Anterior cingulate cortex (tissue), 58 donors: ENCODE measurements at places on chromosomes 11 and 22.
A peak's percentile ranks its signal among the peaks of the same experiment; 100 is the strongest.

DNA sequence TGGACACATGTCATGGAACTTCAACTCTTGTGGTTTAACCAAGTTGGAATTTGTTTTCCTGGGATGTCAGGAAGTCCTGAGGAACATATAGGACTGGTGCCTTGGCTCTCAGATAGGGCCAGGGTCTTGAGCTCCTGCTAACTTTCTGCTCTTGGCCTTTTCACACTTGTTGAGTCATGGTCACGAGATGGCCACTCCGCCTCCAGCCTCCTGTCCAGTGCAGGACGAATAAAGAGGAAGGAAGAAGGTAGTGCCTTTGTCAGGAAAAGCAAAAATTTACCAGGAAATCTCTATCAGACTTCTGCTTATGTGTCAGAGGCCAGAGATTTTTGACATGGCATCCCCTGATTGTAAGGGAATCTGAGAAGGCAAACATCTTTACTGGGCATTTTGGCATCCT, 89.1 kb upstream of the ARHGAP20 start:
- no peak for DNase-seq

DNA sequence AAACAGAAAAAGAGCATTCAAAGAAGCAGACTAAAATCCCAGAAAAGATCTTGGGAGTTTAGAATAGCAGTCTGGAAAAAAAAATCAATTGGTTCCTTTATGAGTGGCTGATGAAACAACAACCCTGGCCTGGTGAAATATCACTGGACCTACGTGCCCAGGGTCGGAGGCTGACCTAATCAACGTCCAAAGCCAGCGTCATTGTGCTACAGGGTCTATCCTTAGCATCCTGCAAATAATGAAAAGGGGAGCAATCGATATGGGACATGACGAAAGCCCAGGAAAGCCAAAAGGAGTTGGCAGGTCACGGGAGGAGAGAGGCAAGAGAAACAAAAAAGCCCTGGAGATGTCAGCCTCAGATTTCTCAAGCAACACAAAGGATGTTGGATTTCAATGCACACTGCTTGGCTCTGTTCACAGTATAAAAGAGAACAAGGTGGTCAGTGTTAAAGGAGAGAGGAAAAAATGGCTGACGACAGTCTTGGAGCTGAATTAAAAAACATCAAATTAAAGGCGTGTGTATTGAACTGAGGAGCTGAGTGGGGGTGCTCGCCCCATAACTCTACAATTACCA, 148.8 kb downstream of the BLID start:
- peak; percentile 20 for DNase-seq

DNA sequence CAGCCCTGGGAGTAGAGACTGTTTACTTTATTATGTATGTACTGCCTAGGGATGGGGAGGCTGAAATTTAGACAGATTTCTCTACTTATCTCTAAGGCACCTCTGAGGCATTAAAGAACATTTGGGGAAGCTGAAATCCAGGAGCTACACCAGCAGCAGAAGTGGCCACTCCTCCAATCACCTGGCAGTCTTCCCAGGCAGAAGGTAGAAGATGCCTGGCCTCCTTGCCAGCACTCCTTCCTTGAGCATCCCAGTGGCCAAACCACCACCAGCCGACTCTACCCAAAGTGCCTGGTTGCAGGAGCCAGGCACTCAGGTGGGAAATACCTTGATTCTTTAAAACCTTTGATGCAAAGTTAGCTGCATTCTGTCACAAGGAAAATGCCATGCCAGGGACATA, 1.9 kb upstream of the FAT3 start:
- DNase-seq, result no peak

DNA sequence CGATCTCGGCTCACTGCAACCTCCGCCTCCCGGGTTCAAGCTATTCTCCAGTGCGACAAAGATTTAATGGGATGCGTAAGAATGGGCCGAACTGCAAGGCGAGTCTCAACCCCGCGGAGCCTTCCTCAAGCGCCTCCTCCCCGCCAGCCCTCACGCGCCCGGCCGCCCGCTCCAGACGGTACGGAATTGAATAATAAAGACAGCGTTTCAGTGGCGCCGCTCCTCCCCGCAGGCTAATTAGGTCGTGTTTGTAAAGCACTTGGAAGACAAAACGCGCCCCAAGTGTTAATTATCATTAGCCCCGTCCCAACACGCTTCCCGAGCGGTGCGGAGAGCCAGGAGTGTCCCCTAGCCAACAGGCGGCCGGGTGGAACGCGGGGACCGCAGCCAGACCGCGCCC, 192.0 kb downstream of the BUD13 start:
- DNase-seq, result peak; percentile 63

GRCh38 chr11:45659031-45659817, 6.2 kb downstream of the CHST1 start:
- DNase-seq, result no peak

DNA sequence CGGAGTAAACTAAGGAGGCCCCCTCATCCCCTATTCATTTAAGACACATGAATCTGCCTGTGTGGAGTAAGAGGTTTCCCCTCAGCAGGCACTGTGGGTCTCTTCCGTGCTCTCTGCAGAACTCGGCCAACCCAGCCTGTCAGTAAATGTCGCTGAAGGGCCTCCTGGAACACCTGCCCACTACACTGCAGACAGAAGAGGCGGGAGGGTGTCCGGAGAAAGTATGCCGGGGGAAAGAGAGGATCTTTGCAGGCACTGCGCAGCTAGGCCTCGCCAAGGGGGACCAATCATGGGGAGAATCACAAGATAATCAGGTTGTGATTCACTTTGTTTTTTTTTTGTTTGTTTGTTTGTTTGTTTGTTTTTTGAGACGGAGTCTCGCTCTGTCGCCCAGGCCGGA, 110.8 kb downstream of the MORC2 start:
- DNase-seq, result no peak

DNA sequence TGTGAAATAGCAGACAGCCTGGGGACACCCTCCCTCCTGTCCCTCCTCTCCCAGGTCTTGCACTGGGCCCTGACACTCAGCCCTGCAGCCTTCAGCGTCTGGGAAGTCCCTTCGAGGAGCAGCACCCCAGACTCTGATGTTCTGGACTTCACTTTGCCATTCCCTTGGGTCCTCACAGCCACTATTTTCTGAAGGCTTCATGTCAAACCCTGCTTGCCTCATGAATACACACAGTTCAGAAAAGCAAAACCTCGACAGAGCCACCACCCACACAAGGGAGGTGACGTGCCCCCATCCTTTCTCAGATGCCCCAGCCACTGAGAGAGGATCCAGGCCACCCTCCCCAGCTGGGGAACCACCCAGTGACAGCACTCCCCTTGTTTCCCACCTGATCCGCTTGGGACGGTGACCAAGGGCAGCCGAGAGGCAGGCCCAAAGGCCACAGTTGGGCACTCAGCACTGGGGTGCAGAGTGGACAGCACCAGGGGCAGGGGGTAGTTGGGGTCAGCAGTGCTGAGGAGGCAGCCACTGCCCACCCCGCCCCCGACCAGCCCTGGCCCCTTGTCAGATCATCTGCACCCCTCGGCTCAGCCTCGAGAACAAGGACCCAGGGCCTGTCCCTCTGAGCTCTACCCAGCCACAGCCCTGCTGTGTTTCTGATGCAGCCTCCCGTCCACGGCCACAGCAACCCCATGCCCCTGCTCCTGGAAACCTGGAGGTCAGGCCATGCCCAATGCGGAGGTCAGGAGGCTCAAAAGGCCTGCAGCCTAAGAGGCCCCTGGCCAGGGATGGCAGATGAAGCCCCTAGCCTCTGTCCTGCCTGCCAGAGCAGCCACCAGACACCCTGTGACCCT, 3.1 kb upstream of the TNNT3 start:
- DNase-seq, result no peak

DNA sequence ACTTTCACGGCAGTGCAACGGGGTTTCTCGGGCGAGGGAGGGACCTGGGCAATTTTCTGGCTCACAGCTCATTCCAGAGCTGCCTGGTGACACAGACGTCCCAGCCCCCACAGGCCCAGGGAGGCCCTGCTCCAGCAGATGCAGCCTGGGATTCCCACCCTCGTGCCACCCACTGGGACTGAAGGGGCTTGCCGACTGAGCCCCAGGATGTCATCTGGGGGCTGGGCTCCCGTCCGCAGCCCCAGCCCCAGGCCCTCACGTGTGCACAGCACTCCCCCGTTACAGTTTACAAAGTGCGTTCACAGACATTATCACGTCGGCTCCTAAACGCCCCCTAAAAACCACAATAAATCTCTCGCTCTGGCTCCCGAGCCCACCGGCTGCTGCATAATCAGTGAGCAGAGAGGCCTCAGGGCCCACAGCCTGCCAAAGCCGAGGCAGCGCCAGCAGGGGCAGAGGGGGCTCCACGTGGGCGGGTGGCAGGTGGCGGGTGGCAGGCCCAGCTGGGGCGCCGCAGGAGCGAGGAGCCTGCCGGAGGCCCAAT, 76.9 kb upstream of the TCF20 start:
- DNase-seq, result no peak

DNA sequence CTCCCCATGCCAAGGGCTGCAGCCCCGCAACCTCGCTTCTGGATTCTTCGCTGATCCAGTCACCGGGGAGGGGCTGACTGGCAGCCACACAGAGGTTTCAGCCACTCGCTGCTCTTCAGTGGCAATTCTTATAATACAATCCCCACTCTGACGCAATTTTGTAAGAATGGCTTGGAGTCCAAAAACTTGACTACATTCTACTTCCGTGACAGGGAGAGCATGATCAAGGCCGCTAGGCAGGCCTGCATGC, 14.9 kb downstream of the PPM1F start:
- DNase-seq, result no peak

GRCh38 chr22:26828311-26828710, 170.9 kb downstream of the MIAT start:
- DNase-seq, result no peak

- DNase-seq, result peak; percentile 84
These were observed 585 bp downstream of the PI4KA start for GRCh38 chr22:20857838-20858614.
